ENCODE measurements at places on chromosomes 6 and 20.

GRCh38 chr6:11055127-11055627 is 11.1 kb upstream of the ELOVL2 start:
- DNase-seq: no peak

DNA sequence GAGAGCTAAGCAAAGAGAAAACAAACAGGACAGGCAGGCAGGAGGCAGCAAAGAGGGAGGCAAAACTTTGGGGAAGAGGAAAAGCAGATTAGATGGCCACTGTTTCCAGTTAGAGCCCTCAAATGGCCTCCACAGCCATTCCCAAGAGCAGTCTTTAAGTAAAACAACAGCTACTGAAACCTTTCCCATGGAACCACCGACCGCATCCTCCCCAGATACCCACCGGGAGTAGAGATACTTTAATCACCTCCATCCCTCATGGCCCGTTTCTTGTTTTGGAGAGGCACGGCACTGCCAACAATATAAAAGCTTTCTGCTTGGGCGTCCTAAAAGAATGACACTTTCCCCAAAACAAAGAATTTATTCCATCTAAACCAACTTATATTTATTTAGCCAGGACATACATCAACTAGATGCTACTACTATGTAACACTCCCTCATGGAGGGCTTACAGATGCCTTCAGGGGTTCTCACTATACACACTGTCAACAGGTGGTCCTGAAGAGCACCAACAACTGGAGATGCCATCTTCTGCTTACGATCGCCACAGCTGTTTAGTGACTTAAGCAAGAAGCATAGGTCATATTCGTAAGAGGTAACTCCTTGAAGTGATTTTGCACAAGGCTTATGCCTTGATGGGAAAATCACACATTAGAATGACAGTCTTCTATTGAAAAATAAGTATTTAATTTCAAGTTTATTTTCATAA is 43.4 kb downstream of the CNKSR3 start:
- DNase-seq: no peak

DNA sequence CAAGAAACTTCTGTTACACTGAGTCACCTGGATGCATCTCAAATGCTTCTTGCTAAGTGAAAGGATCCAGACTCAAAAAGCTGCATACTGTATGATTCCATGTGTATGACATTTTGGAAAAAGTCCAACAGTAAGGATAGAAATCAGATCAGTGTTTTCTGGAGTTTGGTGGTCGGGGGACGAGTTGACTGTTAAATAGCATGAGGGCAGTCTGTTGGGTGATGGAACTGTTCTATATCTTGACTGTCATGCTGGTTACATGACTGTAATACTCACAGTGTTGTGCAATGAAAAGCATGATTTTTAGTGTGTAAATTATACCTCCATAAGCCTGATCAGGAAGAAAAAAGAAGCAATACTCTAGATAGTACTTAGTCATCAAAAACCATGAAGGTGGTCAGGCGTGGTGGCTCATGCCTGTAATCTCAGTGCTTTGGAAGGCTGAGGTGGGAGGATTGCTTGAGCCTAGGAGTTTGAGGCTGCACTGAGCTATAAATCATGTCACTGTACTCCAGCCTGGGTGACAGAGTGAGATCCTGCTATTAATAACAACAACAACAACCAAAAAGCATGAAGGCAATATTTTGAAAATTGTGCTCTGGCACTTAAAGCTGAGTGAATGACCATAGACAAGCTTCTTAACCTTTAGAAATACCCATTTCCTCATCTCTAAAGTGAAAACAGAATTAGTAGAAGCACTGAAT is 30.5 kb upstream of the SASH1 start:
- no peak for DNase-seq

DNA sequence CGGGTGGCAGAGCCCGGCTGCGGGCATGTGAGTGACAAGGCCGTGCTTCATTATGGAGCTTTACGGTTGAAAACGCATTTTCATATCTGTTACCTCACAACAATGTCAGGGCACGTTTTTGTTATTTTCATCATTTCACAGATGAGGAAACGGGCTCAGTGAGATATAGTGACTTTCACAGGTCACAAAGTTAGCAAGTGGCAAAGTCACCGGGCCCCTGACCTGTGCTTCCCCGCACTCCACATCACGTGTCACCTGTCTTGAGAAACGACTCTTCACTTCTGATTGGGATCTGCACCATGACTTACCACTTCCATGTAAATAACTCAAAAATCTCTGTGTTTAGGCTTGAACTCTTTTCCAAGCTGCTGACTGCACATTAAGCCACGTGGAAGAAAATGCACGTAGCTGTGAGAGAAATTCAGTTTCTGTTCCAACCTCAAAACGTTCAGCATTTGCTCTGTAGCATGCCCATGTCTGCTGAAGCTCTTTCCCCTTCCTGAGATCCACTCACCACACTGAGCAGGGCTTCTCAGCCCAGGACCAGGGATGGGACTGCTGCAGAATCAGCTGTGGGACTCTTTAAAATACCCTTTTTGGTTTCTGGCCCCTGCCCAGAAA is 107.2 kb downstream of the ARMC2 start:
- no peak for DNase-seq

DNA sequence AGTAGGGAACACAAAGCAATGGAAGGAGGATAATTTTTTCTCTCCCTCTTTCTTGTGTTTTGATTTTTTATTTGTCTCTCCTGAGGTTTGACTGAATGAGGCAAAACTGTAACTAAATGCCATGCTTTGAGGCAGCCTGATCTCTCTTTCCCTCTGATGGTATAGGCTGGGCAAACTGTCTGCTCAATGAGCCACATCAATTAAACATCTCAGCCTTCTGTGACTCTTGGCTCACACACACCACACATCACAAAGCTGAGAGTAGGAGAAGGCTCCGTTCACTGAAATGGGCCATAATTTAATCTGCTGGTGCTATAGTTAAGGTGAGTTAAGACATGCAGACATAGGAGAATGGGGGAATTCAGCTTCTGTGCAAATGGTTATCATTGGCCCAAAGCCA is 28.1 kb upstream of the SCGN start:
- DNase-seq: no peak

Measured in CD8-positive, alpha-beta T cell (primary cell).